ENCODE measurements at places on chromosomes 1 and 21.

DNA sequence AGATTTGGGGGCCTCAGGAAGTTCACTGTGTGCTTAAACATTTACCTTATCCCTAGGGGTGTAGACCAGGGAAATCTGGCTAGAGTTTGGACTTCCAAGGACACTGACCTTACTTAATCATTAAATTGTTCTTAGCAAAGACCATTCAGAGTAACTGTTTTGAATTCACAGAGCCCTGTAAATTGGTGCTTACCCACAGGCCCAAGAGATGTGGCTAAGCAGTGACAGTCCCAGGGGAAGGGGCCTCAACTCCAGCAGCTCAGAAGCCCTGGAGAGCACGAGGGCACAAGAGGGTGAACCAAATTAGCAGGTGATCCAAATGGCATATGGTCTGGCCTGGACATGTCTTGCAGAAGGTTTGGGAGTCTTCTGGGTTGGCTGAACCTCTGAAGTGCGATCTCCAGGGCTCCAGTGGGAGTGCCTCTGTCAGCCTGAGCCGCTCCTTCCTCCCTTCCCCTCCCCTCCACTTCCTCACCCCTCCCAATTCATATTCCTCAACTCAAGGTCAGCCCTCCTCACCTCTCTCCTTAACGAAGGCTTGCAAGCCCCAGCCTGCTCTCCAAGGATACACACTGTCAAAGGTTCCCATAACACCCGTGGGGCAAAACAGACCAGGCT, 4.3 kb downstream of the PAQR7 start:
- no peak for DNase-seq

DNA sequence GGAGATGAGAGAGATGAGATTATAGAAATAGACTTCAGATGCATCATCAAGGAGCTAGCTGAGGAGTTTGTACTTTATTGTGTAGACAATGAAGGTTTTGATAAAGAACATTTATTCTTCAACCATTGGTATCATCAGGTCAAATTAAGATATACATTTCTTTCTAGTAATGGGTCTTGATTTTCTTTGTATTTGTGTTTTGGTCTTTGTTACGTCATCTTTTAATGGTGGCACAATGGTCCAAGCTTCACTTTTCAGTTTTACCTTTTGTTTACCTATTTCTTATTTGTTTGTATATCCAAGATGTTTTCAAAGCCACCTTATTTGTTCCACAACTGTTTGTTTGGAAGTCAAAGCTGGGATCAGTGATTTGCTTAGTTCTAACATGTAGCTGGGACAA, 44.5 kb downstream of the PTGFR start:
- no peak for DNase-seq

DNA sequence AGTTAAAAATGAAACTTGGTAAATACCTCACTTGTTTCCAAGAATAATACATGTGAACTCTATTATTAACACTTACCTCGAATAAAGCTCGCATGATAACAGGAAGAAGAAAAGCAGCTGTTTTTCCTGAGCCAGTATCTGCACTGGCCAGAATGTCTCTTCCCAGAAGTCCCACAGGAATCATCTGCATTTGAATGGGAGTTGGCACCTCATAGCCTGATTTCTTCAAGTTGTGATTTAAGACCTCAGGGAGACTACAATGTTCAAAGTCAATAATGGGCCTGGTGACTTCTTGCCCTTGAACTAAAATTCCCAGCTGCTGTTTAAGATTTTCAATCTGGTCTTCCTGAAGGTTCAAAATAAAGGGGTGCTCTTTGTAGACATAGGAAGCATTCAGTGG, 3.8 kb downstream of the DDX59 start:
- no peak for DNase-seq

- no peak for DNase-seq
These were observed 244.3 kb downstream of the PTPRC start for GRCh38 chr1:198883184-198883583.

DNA sequence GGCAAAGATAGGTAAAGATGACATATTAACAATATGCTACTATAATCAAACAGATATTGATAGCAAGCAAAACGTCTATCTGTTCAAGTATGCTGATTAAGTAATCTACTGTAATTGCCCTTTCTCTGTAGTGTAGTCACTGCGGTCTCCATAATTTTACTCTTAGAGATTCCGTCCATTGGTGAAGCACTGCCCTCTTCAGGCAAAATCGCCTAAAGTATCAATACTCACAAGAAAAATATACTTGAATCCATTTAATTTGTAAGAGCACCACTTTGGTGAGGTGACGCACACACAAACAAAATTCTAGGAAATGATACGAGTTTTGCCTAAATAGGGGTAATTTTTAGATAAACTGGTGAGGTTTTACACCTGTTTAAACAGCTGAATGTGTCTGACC, 434.6 kb upstream of the CHRM3 start:
- peak; percentile 67 for DNase-seq

GRCh38 chr1:119333163-119333896, 35.3 kb upstream of the HAO2 start:
- no peak for DNase-seq

DNA sequence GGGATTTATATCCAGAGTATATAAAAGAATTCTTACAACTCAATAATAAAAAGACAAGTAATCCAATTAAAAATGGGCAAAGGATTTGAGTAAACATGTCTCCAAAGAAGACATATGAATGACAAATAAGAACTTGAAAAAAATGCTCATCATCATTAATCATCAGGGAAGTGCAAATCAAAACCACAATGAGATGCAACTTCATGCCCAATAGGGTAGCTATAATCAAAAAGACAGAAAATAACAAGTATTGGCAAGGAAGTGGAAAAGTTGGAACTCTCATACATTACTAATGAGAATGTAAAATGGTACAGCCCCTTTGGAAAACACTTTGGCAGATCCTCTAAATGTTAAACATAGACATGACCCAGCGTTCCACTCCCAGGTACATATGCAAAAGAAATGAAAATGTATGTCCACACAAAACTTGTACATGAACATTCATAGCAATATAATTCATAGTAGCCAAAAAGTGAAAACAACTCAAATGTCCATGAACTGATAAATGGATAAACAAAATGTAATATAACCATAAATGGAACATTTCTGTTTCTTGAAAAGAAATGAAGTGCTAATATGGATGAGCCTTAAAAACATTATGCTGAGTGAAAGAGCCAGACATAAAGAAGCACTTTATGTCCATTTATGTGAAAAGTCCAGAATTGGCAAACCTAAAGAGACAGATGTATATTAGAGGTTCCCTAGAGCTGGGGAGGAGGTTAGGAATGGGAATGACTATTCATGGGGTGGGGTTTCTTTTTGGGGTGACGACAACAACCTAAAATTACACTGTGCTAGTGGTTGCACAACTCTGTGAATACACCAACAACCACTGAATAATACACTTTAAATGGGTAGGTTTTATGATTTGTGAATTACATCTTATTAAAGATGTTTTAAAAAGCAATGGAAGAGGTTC, 259.7 kb downstream of the RHOU start:
- DNase-seq = no peak

DNA sequence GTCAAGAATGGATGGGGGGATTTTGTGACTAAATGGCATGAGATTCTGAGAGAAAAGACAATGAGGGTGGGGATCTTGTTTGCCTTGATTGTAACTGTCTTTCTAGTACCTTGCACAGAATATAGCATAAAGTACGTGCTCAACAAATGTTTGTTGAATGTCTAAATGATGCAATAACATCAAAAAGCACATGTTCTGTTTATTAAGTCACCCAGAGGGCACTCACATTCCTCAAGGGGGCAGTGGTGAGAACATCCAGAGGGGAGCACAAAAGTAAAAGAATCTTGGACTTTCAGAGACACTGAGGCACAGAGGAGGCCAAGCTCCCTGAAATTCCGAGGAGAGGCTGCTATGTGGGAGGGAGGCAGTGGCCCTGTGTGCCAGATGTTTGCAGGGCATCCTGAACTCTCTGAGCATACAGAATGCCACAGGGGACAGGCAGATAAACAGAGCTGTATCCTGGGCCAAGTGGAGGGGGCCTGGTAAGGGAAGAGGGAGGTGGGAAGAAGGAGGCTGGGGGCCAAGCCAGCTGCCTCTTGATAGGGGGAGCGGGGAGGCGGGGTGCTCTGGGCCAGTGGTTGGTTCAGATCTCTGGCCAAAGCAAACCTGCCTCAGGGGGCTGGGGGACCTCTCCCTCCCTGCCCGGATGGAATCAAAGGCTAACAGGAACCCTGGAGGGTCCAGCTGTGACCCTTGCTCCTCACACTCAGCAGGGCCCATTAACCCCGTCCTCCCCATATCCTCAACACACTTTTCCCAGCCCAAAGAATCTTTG, 6.5 kb upstream of the ATP1A2 start:
- peak; percentile 83 for DNase-seq

- no peak for DNase-seq
These were observed 108.1 kb upstream of the HAO2 start for GRCh38 chr1:119260506-119260905.

GRCh38 chr1:154431586-154432373, 26.6 kb downstream of the IL6R start:
- DNase-seq = no peak

DNA sequence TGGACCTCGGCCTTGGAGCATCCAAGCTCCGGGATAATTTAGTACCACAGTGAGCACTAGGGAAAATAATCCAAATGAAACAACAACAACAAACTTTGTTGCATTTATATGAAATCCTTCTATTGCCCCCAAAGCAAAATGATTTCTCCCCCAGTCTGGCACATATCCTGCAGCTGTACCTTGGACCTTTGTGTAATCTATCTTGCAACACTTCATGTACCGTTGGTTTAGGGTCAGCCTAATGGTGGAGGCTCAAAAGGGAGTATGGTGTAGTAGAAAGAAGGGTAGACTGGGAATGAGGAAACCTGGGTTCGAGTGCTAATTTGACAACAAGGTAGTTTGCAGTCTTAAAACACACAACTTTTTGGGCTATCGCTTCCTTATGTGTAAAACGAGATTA, 12.1 kb downstream of the GREM2 start:
- no peak for DNase-seq

DNA sequence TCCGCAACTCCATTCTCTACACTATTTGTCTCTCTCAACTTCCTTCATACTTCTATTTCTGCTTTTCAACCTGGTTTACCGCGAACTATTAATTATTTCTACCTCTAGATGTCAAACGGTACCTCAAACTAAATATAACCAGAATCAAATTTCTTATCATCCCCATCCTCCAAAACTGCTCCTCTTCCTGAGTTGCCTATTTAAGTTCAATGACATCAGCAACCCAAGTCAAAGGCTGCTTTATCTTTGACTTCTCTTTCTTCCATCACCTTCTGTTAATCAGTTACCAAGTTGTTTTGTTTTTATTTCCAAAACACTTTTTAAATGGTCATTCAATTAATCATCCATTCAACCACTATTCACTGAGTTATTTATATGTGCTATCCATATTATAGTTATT, 171.9 kb downstream of the COL24A1 start:
- DNase-seq = no peak

- no peak for DNase-seq
These were observed 64.0 kb upstream of the ZNF281 start for GRCh38 chr1:200473698-200474371.

GRCh38 chr1:76266762-76267161, 192.2 kb downstream of the ST6GALNAC3 start:
- DNase-seq = no peak

DNA sequence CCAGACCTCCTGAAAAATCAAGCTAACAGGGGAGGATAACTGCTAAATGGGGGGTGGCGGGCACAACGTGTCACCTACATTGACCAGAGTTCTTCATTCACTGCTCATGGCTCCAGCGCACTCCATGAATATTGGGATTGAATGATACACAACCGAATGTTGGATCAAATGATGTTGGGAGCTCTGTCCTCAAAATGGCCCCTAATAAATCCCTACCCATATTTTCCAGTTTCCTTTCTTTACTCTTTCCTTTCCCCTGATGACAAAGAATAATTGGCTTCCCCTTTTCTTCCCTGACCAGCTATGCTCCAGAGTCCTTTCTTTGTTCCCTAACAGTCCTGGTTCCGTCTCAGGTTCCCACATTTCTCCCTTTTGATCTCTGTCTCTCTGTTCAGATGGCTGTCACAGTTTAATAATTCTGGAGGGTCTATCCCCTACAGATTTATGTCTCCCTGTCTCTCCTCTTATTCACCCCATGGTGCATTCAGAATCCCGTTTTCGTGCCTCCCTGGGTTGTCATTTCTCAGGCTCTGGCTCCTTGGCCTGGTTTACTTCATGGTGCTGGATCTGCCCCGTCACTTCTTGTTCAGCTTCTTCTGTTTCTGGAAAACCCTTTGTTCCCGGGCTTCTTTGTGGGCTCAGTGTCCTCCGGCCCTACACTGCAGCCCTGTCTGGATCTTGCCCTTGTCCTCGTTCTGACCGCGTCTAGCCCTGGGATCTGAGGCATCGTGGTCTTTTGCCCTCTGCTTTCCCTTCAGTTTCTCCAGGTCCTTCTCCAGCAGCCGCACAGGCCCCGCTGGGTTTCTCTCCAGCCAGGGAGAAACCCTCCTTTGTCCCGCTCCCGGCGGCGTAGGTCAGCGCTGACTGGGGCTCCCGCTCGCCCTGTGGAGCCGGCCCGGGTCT, 78.3 kb downstream of the NDUFS5 start:
- DNase-seq = no peak

Data from hematopoietic multipotent progenitor cell treated with erythropoietin and hydrocortisone succinate and interleukin-3 and kit ligand, for 6 days (in vitro differentiated cells).